ENCODE measurements at places on chromosomes 13 and 19.

GRCh38 chr13:94950303-94950702 is 238.0 kb upstream of the SOX21 start:
- no peak for DNase-seq

DNA sequence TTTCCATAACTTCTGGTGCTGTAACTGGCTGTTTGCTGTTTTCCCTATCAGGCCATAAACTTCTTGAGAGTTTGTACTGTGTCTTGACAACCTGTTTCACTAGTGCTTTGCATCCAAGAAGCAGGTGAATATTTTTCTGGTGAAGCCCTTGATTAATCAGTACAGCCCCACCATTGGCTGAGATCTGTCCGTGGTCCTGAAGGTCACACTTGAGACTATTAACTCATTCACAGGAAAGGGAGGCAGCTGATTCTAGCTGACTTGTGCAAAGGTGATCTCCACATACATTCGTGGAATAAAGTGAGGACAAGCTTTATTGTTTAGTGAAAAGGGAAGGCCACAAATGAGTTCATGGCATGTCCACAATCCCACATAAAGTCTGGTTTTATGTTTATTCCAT is 61.4 kb upstream of the ZNF835 start:
- no peak for DNase-seq

DNA sequence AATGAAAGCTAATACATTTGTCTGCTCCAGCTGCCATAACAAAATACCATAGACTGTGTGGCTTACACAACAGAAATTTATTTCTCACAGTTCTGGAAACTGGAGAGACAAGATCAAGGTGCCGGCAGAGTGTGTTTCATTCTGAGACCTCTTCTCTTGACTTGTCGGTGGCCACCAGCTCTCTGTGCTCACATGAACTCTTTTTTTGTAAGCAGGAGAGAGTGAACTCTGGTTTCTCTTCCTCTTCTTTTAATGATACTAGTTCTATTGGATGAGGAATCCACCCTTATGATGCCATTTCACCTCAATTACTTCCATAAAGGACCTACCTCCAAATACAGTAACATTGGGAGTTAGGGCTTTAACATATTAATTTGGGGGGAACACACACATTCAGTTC is 11.7 kb downstream of the KCTD12 start:
- DNase-seq = no peak

DNA sequence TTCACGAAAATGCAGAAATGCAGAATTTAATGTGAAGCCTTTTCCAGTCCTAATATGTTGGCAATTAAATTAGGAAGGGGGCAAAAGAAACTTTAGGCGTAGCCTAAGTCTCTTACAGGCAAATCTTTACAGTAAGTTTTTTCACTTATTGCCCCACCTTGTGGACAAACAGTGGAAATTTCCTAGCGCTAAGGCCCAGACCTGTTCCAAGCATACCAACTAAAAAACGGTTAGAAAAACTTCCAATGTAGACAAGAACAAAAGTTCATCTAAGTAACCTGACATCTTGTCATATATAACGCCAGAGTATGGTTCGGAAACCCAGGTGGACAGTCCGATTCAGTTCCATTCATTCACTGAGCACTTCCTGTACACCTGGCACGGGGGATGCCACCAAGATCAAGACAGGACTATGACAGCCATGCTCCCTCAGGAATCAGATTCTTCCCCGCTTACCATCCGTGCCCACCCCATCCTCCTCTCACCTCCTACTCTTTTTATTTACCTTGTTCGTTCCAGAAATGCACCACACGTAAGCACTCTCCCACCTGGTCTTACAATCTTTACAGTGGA is 4.9 kb downstream of the ZAR1L start:
- DNase-seq = no peak

GRCh38 chr13:49439609-49440008 is 4.3 kb downstream of the CAB39L start:
- no peak for DNase-seq

DNA sequence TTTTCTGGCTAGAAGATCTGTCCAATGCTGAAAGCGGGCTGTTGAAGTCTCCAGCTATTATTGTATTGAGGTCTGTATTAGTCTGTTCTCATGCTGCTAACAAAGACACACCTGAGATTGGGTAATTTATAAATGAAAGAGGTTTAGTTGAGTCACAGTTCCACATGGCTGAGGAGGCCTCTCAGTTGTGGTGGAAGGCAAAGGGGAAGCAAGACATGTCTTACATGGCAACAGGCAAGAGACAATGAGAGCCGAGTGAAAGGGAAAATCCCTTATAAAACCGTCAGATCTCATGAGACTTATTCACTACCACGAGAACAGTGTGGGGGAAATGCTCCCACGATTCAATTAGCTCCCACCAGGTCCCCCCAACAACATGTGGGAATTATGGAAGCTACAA is 980.4 kb downstream of the SLITRK5 start:
- DNase-seq = no peak
